ENCODE measurements at places on chromosomes 16 and 17.

DNA sequence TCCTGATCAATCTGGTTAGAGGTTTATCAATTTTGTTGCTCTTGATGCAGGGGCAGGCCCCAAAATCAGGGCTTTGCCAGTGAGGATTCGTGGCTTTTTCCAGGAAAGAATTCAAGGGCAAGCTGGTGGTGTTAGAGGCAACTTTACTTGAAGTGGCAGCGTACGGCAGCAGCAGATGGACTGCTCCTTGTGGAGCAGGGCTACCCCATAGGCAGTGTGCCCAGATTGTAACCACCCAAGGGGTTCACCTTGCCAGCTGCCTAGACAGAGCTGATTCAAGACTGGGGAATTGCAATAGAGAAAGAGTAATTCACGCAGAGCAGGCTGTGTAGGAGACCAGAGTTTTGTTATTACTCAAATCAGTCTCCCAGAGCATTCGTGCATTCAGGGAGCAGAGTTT is 16.7 kb downstream of the DRC7 start:
- DNase-seq, result no peak

DNA sequence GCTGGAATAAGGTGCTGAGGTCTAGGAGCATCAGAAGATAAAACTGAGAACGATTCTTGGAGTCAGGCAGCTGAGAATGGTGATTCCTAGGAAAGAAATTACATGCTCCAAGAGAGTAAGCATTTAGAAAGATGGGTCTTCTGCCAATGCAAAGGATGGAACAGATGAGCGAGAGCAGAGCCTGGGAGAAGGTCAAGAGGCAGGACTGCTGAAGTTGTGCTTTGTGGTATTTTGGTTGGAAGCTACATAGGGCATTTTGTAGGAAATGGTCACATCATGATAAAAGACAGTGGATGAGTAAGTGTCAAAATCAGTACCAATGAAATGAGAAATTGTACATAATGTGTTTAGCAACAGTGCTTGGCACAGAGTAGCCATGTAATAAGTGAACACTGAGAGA is 1.4 kb upstream of the CRYM start:
- no peak for DNase-seq

- DNase-seq, result no peak
Observed at GRCh38 chr16:17294856-17295255, 175.9 kb downstream of the XYLT1 start.

DNA sequence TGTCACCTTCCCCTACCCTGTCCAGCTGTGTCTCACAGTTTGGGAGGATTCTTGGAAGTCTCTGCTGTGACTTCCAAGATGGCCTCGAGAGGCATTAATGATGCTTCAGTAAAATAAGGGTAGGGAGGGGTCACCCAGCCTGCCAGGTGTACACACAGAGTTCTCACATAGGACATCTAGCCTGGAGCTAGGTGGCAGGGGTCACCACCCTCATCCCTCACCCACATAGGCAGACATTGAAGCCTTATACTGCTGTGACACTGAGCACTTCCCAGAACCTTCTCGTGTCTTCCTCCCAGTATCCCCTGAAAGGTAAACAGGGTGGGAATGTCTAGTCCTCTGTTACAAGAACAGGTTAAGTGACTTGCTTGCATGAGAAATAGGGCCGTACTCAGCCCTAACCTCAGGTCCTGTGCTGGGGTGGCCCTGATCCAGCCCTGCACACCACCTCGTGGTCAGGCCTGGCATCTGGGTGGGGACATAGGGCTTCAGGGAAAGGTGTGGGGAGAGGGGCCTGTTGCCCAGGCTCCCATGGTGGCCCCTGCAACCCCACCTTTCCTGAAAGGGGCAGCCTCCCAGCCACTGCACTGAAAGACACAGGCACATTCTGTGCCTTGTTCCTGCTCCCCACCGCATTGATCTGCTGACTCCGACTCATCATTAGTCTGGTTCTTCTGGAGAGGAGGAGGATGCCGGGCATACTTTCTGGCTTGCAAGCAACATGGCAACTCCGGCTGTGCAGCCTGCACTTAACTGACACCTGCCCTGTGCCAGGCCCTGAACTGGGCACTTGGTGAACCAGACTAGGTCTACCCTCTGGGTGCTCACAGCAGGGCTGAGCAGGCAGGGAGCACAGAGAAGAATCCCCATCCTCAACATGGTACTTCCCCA is 3.6 kb upstream of the MMP15 start:
- DNase-seq, result peak; percentile 65

DNA sequence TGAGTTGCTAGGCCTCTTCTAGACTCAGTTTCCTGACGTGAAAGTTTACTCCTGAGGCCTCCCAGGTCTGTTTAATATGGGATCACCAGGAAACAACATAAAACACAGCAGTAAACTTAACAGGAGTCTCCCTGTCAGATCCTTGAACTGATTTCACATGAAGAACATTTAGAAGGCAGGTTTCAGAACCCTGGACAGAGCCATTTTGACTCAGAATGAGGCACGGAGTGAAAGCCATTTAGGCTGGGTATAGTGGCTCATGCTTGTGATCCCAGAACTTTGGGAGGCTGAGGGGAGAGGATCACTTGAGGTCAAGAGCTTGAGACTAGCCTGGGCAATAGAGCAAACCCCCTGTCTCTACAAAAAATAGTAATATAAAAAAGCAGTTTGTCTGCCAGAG is 289.1 kb downstream of the CA10 start:
- DNase-seq, result no peak

DNA sequence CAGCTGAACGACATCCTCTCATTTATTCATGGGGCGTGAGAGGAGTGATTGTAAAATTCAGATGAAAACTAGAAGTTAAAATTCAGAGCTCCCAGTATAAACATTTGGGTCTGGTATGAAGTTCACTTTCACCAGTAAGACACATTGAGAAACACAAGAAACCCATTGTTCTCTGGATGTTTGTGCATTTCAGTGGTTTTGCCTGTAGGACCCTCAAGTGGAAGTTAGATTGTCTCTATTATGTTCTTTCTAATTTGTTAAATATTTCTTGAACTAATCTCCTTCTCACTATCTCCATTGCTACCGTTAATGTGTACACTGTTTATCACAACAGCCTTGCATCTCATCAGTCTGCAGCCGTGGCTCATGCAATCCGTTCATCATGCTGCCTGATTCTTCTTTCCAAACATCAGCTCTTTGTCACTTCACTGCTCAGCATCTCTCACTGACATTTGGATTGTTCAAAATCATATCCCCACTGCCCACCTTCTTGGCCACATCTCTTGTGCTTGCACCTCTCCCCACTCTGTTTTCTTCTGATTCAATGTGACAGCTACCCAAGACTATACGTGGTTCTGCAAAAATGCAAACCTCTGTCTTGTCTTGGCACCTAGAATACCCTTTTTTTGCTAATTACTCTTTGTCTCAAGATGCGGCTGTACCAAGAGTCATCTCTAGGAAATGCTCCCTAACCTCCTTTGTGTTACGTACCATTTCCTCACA is 49.5 kb downstream of the HLF start:
- DNase-seq, result no peak

GRCh38 chr17:4449736-4450135 is 16.0 kb downstream of the SPNS3 start:
- DNase-seq, result peak; percentile 81

DNA sequence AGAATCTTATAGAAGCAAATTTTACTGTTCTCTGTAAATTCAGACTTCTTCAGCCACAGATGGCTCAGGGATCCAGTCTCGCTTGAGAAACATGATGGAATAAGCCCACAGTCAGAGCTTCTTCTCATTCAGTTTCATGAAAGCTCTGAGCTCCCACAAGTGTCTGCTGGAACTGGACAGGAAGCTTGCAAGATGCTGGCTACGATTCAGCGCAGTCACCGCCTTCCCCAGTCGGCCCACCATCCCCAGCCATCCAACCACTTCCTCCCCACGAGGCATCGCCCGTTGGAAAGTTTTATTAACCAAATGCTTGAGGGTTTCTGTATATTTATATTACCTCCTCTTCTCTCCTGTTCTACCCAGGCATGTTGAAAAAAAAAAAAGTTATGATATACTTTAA is 171.7 kb downstream of the ZFHX3 start:
- no peak for DNase-seq

DNA sequence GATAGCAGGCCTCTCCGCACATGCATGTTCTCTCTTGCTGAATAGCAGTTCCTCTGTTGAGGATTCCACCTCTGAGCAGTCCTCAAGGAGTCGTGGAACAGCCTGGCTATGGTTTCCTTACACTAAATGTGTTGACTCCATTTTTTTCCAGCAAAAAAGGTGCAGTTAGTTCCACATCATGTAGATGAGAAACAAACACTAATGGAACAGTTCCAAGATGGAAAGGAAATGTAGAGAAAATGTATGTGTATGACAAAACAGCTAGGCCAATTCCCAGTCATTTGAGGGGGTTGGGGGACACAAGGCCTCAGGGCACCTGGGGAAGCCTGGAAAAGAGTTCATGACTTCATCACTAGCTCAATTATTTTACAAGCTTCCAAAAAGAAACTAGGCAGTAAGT is 90.0 kb downstream of the CFDP1 start:
- no peak for DNase-seq

GRCh38 chr16:67652578-67653127 is 7.4 kb downstream of the ACD start:
- DNase-seq, result no peak

DNA sequence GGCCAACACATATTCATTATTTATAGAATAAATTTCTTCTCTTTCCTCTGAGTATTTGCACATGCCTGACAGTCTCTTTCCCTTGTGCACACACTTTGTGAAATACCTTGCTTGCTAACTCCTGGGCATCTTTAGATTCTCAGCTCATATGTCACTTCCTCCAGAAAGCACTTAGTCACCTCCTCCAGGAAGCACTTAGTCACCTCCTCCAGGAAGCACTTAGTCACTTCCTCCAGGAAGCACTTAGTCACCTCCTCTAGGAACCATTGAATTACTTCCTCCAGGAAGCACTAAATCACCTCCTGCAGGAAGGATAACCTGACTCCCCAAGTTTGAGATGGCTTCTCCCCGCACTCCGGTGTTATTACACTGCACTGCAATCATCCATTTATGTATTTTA is 462.5 kb upstream of the EEF2KMT start:
- no peak for DNase-seq

DNA sequence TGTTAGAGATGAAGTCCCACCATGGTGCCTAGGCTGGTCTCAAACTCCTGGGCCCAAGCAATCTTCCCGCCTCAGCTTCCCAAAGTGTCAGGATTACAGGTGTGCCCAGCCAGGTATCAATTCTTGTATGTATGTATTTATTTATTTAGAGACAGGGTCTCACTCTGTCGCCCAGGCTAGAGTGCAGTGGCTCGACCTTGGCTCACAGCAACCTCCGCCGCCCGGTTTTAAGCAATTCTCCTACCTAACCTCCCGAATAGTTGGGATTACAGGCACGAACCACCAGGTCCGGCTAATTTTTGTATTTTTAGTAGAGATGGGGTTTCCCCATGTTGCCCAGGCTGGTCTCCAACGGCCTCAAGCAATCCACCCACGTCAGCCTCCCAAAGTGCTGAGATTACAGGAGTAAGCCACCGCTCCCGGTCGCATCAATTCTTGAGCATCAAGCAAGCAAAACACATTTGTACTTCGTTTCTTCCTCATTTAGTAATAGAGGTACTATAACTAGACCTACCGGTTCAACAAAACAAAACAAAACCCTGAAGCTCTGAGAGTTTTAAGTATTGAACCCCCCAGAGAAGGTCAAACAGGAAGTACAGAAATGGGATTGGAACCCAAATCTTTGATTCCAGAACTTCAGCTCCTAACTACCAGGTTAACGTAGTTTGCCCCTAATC is 1.0 kb upstream of the ZNF500 start:
- no peak for DNase-seq

DNA sequence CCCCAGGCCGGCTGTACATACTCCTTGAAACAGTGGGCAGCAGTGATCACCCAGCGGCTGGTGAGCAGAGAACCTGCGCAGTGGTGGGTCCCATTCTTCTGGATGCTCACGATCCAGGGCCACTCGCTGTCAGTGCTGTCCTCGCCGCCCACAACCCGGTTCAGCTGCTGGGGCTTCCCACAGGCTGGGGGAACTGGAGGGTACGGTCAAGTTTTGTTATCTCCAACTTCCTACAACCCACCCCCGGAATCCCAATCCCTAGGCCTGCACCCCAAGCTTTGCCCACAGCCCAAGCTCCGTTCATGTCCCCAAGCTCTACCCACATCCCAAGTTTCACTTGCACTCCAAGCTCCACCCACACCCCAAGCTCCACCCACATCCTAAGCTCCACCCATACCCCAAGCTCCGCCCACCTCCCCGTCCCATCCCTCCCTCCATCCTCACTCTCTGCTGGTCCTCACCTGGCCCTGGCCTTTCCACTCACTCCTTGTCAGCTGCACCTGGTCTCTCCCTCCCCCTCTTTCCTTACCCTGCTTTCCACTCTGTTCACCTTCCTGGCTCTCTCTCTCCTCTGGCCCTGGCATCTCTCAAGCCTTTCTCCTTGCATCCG is 1.8 kb downstream of the PRSS22 start:
- DNase-seq, result no peak

- DNase-seq, result no peak
Observed at GRCh38 chr17:39737206-39737759, 455 bp upstream of the GRB7 start.

GRCh38 chr16:2250652-2251295 is 613 bp downstream of the ECI1 start:
- DNase-seq, result no peak

- DNase-seq, result no peak
Observed at GRCh38 chr17:15931394-15931793, 13.5 kb upstream of the ADORA2B start.

DNA sequence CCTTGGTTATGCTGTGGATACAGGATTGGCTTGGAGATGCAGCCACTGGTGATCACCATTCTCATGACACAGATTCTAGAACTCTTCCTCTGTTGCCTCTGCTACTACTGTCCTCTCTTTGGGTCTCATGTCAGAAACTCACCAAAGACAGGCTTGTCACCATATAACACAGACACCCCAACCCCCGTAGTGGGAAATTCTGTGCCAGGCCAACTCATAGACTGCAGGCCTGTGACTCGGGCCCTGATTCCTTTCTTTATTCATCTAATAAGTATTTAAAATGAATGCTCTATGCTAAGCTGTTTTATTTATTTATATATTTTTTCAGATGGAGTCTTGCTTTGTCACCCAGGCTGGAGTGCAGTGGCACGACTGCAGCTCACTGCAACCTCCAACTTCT is 9.5 kb downstream of the CYB5D2 start:
- DNase-seq, result peak; percentile 34

- no peak for DNase-seq
Observed at GRCh38 chr16:12229759-12230594, 253.4 kb downstream of the SNX29 start.

DNA sequence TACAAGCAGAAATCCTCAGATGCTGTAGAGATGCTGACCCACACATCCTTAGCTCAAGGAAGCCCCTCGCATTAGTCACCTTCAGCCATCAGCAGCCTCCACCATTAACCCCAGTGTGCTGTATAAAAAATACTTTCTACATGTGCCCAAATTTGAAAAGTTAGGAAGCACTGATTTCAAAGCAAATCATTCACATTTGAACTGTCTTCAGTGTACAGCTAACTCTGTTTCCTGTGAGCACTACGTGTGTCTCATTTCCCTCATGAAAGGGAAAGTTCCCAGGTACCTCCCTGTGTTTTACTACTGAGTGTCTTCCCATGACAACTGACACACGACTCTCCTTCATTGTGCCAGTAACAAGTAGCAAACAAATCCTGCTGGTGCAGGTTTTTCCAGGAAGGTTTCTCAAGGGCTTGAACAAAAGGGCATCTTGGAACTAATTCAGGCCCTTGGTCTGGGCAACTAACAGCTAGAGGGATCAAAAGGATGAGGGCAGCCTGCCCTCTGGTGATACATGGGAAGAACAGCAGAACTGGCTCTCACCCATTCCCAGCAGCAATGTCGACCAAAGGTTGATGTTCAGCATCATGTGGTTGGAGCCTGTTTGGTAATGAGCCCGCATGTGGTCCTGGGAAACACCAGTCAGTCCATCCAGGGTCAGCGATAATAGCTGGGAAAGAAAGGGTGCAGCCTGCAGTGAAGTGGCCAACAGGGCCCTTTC is 4.0 kb downstream of the SLC35B1 start:
- DNase-seq, result peak; percentile 45

Measured in H54 (cell line).